Activated CD4-positive, alpha-beta memory T cell treated with anti-CD3 and anti-CD28 coated beads for 36 hours (primary cell): ENCODE measurements at places on chromosomes 1 and 21.

DNA sequence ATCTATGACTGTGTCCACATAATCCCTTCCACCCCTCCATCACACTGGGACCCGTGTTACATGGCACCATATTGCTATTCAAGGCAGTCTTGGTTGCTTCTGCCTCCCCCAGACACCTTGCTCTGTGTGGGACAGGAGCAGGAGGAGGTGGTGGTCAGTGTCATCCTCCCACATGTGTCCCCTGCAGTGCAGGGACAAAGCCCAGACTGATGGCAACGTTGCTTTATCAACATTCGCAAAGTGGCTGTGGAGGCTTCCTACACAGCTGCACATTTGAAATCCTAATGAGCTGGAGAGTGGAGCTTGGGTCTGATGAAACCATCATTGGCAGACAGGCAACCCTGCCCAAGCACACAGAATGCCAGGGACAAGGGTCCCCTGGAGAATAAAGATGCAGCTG, 26.2 kb downstream of the TRIM67 start:
- no peaks in the 10 kb centered on the region for H3K36me3 ChIP-seq
- no peak overlapping the region for H3K27ac ChIP-seq
- DNase-seq: no peak
- no peaks in the 10 kb centered on the region for H3K4me1 ChIP-seq

GRCh38 chr1:74517599-74518051, 5.2 kb upstream of the LRRC53 start:
- no peaks in the 10 kb centered on the region for H3K4me1 ChIP-seq
- H3K4me3 ChIP-seq: no peak overlapping the region
- no peak overlapping the region for H3K27ac ChIP-seq
- H3K36me3 ChIP-seq: no peaks in the 10 kb centered on the region
- DNase-seq: no peak

GRCh38 chr1:221708987-221709386, 32.9 kb downstream of the DUSP10 start:
- peaks cover 20% of the 10 kb centered on the region for H3K36me3 ChIP-seq
- peaks cover 60% of the 10 kb centered on the region for H3K4me1 ChIP-seq
- H3K4me3 ChIP-seq: peak overlapping the region; percentile 26
- DNase-seq: peak; percentile 63

DNA sequence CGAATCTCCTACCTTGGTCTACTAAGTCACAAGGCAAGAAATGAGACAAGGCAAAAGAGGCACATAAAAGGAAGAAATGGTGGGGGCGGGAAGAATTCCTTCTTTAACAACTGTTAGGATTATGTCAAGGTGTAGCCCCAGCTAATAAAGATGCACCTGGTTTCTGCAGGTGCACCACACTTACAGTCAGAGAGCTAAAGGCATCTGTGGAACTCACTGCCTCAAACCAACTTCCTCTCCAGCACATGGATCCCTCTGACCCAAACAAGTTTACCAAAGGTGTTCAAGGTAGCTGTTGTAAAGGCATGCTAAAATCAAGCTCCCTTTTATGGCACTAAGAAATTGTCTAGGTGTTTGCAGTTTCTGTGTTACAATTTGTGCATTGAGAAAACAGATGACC, 38.1 kb downstream of the TGFBR3 start:
- peaks cover 5% of the 10 kb centered on the region for H3K36me3 ChIP-seq
- peaks cover 8% of the 10 kb centered on the region for H3K4me1 ChIP-seq
- no peaks in the 10 kb centered on the region for H3K27me3 ChIP-seq
- H3K27ac ChIP-seq: no peak overlapping the region
